NCI-H2081 treated with DMSO at 0.1 percent for 48 hours (cell line): ENCODE measurements at places on chromosomes 4 and X.

GRCh38 chr4:155705664-155706063 is 39.0 kb downstream of the GUCY1A1 start:
- DNase-seq = no peak

DNA sequence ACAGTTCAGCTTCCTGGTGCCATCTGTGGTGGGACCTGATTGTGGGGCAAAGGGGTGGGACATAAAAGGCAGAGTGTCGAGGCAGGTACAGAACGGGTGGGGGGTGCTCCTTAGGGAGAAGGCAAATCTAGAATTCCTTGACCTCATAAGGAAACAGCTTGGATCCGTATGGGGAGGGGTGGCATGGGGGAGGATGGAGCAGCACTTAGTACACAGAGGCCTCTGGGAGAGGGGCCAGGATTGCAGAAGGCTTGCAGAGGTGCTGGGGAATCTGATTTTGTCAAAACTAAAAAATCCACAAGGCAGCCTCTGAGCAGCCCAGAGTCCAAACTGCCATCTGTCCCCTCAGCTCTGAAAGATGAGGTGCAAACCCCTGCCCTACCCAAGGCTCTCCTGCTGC is 2.3 kb upstream of the EMD start:
- DNase-seq = no peak

GRCh38 chr4:592825-593520 is 16.9 kb upstream of the TMEM271 start:
- DNase-seq = no peak

GRCh38 chr4:115675719-115676118 is 562.3 kb upstream of the NDST4 start:
- DNase-seq = no peak

DNA sequence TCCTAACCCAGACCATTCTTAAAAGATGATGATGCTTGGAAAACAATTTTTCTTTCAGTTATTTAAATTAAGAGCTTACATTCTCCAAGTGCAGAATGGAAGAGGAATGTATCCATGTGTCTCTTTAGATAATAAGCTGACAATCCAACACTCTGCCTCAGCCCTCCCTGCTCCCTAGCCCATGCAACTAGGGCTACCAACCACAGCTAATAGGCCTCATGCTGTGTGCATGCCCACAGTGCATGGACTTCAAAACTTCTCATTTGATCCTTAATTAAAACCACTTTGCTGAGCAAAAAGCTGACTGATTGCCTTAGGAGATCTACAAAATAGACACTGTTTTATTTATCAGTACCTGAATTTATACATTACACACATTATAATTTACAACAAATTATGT is 473.9 kb downstream of the GALNTL6 start:
- DNase-seq = no peak

- DNase-seq = no peak
Measured at GRCh38 chr4:159600061-159600460, 497.2 kb downstream of the RAPGEF2 start.

DNA sequence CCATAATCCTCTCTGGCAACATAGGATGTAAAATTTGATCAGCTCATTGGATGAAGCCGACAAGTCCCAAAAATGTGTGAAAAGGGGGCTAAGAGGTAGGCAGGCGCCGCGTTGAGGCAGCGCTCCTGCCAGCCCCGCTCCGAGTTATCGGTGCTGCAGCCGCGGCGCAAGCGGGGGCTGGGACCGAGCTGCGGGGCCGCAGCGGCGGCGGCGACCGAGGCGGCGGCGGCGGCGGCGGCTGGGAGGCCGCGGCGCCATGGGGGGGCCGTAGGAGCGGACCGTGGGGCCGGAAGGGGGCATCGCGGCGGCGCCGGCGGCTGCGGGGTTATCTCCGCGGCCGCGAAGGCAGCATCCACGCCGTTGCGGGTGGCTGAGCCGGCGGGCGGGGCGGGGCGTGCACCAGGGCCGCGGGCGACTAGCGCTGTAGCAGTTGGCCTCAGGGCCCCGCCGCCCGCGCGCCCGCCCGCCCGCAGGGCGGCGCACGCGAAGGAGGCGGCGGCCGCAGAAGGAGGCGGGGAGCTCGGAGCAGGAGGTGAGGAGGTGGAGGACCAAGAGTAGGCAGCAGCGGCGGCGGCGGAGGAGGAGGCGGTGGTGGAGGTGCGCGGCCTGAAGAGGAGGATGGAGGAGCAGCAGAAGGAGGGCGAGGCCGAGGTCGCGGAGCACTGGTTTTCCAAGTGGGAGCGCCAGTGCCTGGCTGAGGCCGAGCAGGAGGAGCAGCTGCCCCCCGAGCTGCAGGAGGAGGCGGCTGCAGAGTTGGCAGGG is 126.0 kb upstream of the CXorf66 start:
- no peak for DNase-seq

GRCh38 chrX:19678941-19679340 is 163.6 kb upstream of the MAP3K15 start:
- no peak for DNase-seq

DNA sequence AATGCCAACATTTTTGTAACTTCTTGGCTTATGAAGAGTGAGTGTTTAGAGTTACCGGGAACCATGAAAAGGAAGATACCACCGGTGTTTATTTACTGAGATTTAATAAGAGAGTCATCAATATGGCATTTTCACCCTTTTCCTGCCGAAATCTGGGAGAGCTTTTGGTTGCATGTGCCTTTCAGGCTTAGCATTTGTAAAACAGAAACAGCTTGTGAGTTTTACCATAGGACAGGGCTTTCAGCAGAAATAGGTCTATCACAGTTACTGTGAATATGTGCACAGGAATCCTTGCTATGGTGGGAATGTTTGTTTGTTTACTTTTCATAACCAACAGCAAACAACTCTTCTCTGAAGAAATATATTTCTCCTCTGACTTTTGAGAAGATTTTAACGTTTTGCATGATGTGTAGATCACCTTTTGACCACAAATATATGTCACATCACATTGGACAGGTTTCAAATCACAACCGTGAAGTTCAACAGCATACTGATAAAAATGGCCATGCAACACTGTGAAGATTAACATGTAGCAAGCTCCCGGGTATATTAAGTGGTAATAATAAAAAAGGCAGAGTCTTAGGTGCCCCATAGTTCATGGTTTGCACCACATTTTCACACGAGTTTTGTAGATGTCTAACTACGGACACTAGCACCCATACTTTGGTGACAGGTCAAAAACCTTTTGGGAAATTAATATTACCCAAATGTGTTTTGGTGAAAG is 21.3 kb downstream of the ARHGAP24 start:
- DNase-seq = no peak

- no peak for DNase-seq
Measured at GRCh38 chr4:138021139-138021830, 220.9 kb downstream of the SLC7A11 start.

DNA sequence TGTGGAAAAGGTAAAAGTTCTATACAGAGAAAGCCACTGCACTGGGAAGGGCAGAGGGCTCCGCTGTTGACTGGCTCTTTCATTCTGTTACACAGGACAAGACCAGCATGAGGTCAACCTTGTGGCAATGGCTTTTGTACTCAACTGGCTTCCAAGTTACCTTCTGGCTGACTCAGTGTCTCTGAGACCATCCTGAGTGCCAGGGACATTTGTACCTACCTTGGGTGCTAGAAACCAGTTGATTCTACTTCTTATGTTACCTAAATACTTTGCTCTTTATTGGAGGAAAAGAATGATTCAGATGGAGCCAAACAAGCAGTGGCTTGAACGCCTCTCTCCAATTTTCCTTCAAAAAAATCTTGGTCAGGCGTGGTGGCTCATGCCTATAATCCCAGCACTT is 123.2 kb downstream of the RBM47 start:
- no peak for DNase-seq

DNA sequence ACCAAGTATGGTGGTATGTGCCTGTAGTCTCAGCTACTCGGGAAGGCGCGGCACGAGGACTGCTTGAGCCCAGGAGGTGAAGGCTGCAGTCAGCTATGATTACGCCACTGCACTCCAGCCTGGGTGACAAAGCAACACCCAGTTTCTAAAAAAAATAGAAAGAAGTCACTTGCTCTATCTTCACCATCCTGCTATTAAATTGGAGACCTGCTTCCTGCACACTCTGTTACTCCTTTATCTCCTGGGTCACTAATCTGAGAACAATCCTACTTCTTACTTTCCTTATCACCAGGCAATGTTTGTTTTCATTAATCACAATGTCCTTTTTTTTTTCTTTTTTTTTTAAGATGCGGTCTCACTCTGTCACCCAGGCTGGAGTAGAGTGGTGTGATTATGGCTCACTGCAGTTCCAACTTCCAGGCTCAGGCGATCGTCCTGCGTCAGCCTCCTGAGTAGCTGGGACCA is 16.2 kb downstream of the PRKX start:
- no peak for DNase-seq

DNA sequence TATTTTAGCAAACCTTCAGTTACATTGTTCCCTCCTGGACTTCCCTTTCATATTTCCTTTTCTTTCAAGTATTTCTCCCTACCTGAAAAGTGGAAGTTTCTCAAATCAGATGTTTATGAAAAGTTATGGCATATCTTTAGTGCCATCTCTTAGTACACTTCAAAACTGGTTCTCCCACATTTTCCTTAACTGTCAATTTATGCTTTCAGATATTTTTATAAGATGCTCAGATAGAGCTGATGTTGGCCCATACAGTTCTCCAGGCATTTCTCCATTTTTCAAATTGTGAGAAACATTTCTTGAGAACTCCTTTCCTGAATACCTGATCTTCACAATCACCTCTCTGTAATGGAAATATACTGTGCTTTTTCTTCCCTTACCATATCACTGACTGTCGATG is 32.5 kb upstream of the AP1AR start:
- no peak for DNase-seq

- peak; percentile 6 for DNase-seq
Measured at GRCh38 chrX:12770440-12770839, 20.8 kb upstream of the PRPS2 start.

DNA sequence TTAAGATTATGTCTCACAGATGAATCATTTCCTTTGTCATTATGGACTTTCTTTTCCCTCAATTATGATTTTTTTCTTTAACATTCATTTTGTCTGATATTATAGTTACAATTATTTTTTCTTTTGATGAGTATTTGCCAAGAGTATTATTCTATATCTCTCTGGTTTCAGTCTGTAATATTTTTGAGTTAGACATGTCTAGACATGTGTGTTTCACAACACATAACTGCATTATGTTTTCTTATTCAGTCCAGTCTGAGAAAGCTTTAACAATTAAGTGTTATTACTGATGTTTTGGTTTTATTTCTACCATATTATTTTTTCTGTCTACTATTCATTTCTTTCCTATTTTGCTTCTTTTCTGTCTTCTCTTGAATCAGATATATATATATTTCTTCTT is 108.3 kb upstream of the MID1IP1 start:
- no peak for DNase-seq

- no peak for DNase-seq
Measured at GRCh38 chr4:155984106-155984797, 30.6 kb upstream of the CTSO start.

DNA sequence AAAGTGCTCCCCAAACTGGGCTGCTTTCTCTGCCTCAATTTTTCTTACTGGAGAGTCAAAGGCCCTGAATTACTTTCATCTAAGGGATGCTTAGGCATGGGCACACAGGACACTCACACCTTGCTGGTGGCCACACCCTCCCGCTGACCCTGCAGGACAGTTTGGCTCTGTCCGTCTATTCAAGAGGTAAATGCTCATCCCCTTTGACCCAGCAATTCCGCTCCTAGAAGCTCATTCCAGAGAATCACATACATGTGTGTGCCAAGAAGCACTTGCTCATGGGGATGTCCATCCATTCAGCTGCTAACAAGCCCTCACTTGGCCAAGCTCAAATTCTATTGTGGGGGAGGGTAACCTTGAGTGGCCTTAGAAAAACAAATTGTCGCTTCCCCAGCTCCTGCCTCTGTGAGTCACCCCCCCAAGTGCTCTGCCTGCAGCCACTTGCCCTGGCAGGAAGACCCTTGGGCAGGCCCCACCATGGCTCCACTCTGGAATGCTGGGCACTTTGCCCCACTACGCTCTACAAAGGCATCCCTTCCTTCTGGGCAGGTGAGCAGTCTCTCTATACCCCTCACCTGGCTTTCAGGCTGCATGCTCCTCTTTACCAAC is 54.5 kb downstream of the HTRA3 start:
- no peak for DNase-seq

DNA sequence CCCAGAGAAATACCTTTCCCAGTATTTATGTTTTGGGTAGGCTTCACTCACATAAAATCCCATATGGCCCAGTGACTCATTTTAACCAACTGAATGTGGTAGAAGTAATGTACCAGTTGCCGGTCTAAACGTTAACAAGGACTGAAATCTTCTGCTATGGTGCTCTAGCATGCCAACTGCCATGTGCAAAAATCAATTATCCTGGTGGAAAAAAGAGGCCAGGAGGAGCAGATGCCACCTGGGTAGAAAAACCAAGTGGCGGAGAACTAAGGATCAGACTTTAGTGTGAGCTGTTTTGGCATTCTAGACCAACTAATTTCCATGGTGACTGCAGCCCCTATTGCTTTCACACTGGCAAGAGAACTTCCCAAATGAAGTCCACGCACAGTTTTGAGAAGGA is 1660.7 kb upstream of the ADGRL3 start:
- DNase-seq = no peak

GRCh38 chrX:38627683-38628082 is 66.3 kb downstream of the TSPAN7 start:
- DNase-seq = no peak

- DNase-seq = no peak
Measured at GRCh38 chrX:25067271-25068172, 51.8 kb upstream of the ARX start.

GRCh38 chr4:176123710-176124407 is 58.2 kb downstream of the WDR17 start:
- DNase-seq = no peak

GRCh38 chrX:38220415-38221390 is at the start of gene SRPX:
TSS of gene SRPX (minus strand) at chrX:38220871. CDS start at chrX:38220792, 79 bp downstream.
- no peak for DNase-seq

DNA sequence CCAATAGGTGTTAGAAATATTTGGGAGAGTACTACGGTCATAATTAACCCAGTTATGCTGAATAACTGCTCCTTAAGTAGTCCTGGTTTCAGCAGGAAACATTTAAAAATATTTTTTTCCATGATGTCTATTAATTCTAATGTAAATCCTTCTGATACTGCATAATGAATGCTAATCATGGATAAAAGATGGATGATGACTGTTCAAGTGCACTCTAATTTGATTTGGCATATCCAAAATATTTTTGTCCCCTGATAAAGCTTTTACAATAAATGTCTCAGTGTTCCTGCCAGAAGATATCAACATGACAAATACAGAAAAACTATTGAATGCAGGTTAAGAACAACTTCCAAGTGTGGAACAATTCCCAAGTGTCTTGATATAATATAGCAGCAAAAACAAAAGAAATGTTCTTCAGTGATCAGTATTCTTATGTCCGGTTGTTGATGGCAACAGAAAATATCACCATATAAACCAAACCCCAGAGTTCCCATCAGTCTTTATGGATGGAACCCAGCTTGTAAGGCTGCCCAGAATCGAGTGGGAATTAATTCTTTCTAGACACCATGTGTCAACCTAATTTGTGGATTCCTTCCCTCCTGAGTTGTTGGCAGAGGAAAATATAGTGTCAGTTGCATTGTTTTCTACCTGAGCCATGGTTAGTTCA is 205.4 kb upstream of the GK2 start:
- no peak for DNase-seq

DNA sequence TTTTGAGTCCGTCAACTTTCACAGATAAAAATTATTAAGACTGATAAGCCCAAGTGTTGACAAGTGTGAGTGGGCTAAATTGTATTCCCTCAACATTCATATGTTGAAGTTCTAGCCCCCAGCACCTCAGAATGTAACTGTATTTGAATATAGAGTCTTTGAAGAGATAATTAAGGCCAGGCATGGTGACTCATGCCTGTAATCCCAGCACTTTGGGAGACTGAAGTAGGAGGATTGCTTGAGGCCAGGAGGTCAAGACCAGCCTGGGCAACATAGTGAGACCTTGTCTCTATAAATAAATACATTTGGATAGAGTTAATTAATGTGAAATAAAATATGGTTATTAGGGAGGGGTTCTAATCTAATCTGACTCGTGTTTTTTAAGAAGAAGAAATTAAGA is 29.7 kb upstream of the SLC25A4 start:
- no peak for DNase-seq
